RKO (cell line): ENCODE measurements at places on chromosomes 7 and 10.

- DNase-seq, result peak; percentile 36
Measured at GRCh38 chr10:118698421-118698820, 56.3 kb downstream of the CACUL1 start.

DNA sequence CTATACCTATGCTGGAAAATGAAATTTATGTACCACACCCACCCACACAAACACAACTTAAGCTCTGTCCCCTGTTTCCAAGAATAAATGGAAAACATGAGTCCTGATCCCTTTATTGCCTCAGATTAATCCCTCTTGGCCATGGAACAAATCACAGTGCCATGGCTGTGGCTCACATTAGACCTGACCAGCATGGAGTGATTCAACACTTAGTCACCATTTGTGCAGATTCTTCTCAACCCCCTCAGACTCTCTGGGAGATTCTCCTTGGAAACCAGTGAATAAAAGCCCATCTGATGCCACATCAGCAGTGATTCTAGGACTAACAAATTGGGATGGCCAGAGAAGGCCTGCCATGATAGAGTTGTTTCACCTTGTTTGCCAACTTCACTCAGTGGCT, 204.4 kb upstream of the TMEM72 start:
- DNase-seq, result peak; percentile 70

GRCh38 chr7:151218170-151218569, 7.9 kb upstream of the H2BK1 start:
- DNase-seq, result no peak

DNA sequence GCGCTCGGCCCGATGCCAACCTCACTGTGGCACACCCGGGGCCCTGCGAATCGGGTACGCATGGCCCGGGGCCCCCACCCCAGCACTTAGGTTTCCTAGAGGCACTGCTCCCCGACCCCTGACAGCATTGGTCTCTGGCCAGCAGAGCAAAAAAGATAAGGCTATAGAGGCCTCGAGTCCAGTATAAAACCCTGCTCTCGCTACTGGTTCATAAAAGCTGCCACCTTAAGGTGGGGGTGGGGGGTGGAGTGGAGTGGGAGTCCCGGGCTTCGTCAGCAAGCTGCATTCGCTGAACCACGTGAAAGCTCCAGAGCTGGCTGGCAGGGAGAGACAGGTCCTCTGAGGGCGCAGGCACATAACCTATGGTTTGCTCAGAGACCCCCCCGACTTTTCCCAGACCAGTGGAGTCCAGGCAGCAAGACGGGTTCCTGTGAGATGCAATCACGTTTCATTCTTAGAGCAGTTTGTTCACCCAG, 1.3 kb downstream of the KAZALD1 start:
- DNase-seq, result peak; percentile 51

DNA sequence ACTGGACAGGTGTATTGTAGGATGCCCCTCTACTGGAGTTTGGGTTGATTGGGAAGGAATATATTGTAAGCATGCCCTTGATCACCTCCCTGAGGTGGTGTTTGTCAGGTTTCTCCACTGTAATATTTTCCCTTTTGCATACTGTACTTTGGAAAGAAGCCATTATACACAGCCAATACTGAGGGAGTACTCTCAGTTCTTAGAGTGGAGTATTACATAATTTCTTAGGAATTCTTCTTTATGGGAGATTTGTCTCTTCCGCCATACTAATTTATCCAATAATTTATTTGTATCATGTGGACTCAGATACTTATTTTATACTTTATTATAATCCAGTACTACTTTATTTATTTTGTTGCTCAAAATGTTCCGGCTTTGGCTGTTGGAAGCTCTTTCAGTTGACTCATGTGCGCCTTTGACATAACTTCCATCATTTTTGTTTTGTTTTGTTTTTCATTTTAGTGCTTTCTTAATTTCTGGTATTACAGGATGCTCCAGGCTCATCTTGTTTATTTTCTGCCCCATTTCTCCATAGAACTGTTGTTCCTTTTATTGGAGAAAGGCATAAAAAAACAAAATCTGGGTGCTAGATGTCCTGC, 29.7 kb downstream of the MKLN1 start:
- no peak for DNase-seq

DNA sequence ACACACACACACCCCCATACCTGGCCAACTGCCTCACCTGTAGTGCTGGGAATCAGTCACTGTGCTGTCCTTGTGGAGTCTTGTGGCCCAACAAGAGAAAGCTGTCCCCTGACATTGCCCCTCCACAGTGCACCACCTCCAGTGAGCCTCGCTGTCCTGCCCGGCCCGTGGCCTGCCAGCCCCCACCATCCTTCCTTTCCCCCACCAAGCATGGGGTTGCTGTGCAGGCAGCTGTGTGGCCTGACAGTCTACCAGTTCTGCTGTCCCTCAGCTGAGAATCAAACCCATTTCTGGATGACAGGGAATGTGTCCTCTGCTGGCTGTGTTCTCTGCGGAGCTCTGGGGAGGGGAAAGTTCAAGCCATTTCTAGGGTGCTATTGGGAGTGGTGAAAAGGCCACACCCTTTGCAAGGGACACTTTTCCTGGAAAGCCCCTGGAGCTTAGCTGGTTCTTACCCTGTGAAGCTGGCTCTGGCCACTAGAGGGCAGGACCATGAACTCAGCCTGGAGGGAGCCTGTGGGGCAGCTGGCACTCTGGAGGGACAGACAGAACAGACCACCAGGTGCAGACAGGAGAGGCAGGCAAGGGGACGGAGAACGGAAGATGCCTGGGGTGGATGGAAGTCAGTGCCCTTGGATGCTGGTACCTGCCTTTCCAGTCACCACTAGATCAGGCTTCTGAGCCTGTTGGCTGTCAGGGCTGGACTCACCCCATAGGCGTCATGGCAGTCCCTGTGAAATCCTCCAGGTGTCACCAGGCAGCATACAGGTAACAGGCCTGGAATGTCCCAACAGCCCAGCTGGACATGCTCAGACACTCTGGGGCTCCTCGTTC, 10.5 kb upstream of the MTPAP start:
- peak; percentile 64 for DNase-seq

GRCh38 chr10:72048450-72049124, 39.8 kb downstream of the SPOCK2 start:
- peak; percentile 90 for DNase-seq

DNA sequence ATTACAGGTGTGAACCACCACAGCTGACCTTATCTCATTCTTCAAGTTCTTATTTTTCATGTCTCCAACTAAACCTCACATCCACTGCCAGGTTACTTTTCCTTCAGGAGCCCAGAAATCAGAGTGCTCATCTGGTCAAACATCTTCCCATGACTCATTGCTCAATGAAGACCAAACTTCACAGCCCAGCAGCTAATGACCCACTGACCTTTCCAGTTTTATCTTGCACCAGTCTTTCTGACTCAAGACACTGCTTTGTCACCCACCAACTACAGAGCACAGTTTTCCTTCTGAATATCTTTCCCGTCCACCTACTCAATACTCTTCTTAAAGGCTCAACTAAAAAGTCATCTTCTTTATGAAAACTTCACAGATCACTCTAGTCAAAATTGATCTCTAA, 245.1 kb downstream of the CHCHD3 start:
- peak; percentile 15 for DNase-seq

DNA sequence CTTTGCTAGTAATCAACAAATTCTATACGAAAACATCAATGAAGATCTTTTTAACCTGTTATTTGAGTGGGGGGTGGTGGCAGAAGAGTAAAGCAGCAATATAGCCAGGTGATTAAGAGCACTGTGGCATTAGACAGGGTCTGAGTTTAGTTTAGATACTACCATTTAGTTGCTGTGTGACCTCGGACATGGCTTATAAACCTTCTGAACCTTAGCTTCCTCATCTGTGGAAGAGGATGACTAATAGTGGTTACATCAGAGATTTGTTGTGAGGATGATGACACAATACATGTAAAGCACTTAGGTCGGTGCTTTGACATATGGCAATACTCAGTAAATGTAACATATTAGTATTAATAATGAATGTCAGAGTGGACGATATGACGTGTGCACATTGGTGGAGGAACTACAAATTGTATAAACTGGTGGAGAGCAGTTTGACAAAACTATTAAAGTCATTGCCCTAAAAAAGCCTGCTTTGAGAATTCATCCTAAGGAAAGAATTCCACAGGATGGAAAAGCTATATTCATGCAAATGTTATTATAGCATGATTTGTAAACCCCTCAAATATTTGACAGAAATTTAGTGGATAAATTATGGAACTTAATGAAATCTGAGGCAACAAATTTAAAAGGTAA, 24.3 kb downstream of the SPAG6 start:
- peak; percentile 72 for DNase-seq
